ENCODE measurements at places on chromosomes 6 and 20. TPM values are rescaled to one million over a fixed set of nuclear protein-coding genes. Genes with fewer than 3 reads are reported as not detected.

The EMILIN3 gene
- 4.0 TPM for total RNA-seq

The CHRNA4 gene
- not detected for total RNA-seq

The MAS1 gene
- not detected for total RNA-seq

The NFS1 gene
- total RNA-seq: 32.1 TPM

The CCDC170 gene
- 0.87 TPM for total RNA-seq

The CST4 gene
- not detected for total RNA-seq

The CLDN20 gene
- total RNA-seq: not detected

The EFCAB8 gene
- total RNA-seq: not detected

The PROKR2 gene
- not detected for total RNA-seq

The C20orf144 gene
- not detected for total RNA-seq

The UNC93A gene
- total RNA-seq: 2.1 TPM

The PPP1R3D gene
- 10.8 TPM for total RNA-seq

The MYLK4 gene
- total RNA-seq: 0.82 TPM

- DNase-seq: no peak
These were observed 695.9 kb upstream of the FLRT3 start for GRCh38 chr20:15033269-15033668.

GRCh38 chr6:22544476-22544875 is 24.9 kb upstream of the HDGFL1 start:
- DNase-seq: no peak

DNA sequence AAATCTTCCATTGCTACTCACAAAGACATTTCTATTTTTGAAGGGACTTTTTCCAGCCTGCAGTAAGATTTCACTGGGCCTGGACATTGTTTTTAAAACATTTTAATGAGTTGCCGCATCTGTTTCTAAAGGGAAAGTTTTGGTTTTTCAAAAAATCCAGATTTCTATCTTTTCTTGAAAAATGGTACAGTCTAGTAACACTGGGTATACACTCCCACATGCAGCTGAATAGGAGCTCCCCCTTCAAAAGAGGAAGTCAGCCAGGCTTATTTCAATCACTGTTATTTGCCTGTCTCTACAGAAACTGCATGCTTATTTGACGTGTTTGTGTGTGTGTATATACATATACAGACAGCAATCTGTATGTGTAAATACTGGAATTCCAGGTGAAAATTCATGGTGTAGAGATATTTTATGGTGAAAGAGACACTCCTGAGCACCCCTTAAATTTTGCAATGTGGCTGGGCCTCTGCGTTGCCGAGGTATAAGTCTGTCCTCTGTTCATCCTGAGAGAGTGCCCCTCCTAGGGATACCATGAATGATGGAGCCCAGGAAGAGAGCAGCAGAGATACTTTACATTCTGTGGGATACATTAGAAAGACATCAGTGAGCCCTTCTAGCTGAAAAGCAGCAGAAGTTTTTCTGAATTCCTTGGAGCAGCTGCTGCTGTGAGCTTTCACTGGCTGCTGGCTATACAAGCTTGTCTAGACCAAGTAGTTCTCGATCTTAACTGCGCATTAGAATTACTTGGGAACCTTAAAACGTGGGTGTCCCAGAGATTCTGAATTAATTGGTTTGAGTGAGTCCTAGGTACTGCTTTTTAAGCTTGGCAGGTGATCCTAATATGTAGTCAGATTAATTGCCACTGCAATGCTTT is 12.0 kb upstream of the ABRACL start:
- no peak for DNase-seq

- no peak for DNase-seq
These were observed 192.6 kb upstream of the SALL4 start for GRCh38 chr20:51994751-51995417.

GRCh38 chr6:32327103-32327502 is 44.6 kb downstream of the TSBP1 start:
- DNase-seq: no peak

DNA sequence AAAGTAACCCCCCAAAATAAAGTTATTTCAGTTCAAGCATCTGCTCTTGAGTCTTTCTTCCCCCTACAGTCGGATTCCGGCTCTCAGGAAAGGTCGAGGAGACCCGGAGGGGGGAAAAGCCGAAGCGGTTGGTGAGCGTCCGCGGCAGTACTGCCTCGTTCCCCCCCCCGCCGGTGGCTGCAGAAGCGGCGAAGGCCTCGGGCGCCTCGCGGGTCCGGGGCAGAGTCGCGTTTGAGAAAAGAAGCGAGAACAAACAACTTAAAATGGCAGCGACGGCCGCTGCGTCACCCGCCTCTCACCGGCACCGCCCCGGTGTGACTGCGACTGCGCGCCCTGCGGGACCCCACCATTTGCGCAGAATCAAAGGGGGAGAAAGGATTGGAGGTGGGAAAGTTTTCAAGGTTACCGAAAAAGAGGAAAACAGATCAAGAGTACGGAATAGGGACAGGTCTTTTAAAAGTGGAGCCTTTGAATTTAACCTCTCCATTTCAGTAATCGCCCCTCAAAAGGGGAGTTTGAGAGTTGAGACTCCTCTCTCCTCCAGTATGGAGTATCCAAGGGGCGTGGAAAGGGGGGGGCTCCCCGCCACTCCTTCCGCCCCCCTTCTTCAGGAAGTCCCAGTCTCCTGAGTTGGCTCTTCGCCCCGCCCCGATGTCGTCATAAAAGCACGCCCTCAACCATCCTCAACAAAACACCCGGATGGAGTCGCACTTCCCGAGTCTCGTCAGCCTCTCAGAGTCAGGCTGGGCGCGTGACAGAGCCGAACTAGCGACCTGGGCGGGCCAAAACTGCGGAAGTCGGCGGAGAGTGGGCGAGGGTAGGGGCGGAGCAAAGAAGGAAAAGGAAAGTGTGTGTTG is 1.9 kb upstream of the C6orf62 start:
- peak; percentile 100 for DNase-seq

DNA sequence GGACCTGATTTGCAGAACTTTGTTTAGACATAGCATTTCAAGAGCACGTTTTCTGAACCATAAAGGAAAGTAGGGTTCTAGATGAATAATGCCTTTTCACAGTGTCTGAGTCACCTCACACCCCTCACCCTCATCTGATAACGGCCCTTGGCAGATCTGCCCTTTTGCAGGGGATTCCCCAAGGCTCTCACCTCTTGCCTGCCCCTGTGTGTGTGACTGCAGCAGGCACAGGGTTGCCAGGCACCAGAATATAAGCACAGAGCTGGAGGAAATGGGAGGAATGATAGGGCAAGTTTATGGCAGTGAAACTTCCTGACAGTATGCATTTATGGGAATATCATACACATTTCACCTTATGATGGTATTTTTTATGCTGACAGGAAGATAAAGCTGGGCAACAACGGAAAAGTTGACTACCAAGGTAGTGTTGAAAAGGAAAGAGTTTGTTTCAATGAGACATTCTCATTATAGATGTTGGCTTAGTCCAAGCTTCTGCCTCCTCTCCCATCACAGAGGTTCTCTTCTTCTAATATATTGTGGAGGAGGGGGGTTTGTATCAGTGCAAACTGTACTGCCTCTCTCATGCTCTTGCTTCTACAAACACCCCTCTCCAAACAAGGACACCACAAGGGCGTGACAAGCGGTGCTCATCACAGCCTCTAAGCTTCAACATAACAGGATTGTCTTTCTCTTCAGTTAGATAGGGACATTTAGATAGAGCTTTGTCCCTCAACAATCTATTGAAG is 101.5 kb upstream of the BACH2 start:
- DNase-seq: no peak

DNA sequence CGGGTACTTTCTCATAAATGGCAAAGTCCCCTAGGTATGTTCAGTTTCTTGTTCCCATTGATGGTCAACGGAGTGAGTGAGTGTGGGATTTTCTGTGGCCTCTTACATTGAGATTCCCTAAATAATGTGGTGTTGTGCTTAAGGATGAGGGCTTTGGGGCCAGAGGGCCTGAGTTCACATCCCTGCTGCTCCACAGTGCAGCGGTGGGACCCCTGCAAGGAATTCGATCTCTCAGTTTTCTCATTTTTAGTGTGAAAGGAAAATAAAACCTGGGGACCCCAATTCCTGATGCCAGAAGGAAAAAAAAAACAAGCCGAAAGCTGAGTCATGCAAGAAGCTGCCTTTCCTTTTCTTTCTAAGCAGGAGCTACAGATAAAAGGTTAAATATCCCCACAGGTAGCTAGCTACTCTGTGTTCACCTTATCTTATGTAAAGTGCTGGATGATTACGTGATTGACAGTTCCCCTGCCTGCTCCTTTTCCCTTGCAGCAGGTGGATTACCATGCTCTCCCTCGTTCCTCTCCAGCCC is 120.2 kb upstream of the CLDN20 start:
- DNase-seq: no peak

- no peak for DNase-seq
These were observed 443.8 kb upstream of the GJE1 start for GRCh38 chr6:141688916-141689315.

GRCh38 chr20:14821251-14821650 is 483.8 kb upstream of the FLRT3 start:
- no peak for DNase-seq

GRCh38 chr6:136435101-136435500 is 115.1 kb downstream of the MAP7 start:
- no peak for DNase-seq

DNA sequence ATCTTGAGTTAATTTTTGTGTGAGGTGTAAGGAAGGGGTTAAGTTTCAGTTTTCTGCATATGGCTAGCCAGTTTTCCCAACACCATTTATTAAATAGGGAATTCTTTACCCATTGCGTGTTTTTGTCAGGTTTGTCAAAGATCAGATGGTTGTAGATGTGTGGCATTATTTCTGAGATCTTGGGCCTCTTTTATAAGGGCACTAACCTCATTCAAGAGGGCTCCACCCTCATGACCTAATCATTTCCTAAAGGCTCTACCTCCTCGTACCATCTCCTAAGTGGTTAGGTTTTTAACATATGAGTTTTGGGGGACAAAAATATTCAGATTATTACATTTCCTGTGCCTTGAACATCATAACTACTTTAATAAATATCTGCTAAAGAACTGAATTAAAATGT is 510.9 kb downstream of the UTRN start:
- DNase-seq: no peak

GRCh38 chr6:109503327-109504224 is 20.6 kb upstream of the ZBTB24 start:
- DNase-seq: peak; percentile 26

GRCh38 chr6:157909282-157909664 is 72.4 kb upstream of the SYNJ2 start:
- no peak for DNase-seq

DNA sequence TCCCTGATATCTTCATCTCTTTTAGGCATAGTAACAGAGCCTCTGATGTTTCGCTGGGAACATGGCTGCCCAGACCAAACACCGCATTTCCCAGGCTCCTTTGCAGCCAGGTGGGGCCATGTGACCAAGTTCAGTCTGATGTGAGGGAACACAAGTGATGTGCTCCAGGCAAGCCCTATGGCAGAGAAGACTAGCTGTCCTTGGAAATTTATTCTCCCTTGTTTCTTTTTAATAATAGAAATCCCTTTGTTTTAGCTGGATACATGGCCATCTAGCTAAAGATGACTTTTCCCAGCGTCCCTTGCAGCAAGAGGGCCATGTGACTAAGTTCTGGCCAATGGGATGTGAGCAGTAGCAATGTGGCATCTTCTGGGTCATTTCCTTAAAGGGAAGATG is 30.8 kb downstream of the SLC2A10 start:
- DNase-seq: no peak

- no peak for DNase-seq
These were observed 2.4 kb upstream of the KCNK5 start for GRCh38 chr6:39231521-39232243.

DNA sequence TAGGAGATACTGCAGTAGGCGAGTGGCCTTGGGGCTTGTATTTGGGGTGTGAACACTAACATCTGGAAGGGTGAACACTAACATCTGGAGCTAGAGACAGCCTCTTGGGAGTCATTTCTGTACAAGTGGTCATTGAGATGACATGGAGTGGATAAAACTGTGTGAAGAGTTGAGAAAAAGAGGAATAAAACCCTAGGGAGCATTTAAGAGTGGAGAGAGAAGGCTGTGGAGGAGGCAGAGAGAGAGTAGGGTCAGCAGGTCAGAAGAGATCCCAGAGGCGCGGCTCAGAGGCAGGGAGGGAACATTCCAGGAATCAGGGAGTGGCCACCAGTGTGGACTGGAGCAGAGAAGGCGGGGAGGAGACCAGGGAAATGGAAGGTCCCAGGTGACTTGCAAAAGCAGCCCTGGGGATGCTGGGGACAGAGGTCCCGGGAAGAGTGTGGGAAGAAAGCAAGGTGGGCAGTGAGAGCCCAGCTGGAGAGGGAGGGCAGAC is 202.0 kb upstream of the RNF24 start:
- peak; percentile 69 for DNase-seq

- DNase-seq: no peak
These were observed 53.8 kb upstream of the HDAC2 start for GRCh38 chr6:114024746-114025145.

GRCh38 chr6:157984686-157985225 is 3.1 kb downstream of the SYNJ2 start:
- DNase-seq: peak; percentile 23

GRCh38 chr6:73747289-73747688 is 51.3 kb downstream of the CD109 start:
- no peak for DNase-seq

DNA sequence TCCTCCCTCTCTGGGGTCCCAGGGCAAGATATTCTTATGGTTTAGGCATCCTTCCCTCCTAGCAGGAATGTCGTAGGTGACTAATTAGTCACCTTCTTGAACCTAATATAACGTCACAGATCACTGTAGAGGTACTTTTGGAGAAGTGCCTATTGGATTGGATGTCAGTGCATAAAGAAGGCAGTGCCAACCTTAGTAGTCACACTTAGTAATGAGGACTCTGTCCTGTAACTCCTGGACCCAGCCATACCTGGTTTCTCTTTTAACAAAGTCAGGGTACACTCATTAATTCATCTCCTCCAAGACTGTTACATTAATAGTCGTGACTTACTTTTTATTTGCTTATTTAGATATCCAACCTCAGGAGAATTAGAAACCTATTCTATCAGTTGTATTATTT is 20.0 kb downstream of the VTA1 start:
- no peak for DNase-seq

DNA sequence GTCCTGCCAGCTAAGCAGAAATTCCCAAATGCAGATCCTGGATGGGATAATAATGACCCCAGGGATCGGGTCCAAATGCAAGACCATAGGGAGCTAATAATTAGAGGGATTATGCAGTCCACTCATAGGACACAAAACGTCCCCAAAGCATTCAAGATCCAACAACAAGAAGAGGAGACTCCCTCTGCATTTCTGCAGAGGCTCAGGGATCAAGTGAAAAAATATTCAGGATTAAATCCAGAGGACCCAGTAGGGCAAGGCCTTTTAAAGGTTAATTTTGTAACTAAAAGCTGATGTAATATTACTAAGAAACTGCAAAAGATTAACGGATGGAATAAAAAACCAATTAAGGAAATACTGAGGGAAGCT is 22.2 kb downstream of the HLA-A start:
- DNase-seq: no peak

GRCh38 chr6:14897831-14898230 is 348.0 kb upstream of the JARID2 start:
- no peak for DNase-seq

DNA sequence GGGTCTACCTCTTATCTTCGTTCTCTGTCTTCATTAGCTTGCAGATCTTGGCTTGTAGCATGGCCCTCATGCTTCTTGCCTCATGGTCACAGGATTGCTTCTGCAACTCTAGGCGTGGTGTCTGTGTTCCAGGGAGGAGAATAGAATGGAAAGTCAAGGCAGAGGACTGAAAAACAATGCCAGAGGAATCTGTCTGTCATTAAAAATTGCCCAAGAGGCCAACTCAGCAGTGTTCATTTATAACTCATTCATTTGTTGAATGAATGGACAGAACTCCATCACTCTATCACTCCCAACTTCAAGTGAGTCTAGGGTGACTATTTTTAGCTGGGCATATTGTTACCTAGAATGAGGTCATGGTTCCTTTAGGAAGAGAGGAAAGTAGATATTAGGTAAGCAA is 179.6 kb downstream of the UST start:
- DNase-seq: no peak

- peak; percentile 66 for DNase-seq
These were observed at the start of gene TOX2 for GRCh38 chr20:43914311-43915210. TOX2 (plus strand) TSS chr20:43914852; CDS start chr20:43914892, 40 bp downstream.

Measured in mucosa of descending colon (tissue), 3 donors.